Stimulated activated CD4-positive, alpha-beta T cell treated with anti-CD3 and anti-CD28 coated beads, Interleukin-12 subunit alpha, Interleukin-12 subunit beta, amount 100 ng/mL, for 24 hours (primary cell): ENCODE measurements at places on chromosomes 12 and 14.

DNA sequence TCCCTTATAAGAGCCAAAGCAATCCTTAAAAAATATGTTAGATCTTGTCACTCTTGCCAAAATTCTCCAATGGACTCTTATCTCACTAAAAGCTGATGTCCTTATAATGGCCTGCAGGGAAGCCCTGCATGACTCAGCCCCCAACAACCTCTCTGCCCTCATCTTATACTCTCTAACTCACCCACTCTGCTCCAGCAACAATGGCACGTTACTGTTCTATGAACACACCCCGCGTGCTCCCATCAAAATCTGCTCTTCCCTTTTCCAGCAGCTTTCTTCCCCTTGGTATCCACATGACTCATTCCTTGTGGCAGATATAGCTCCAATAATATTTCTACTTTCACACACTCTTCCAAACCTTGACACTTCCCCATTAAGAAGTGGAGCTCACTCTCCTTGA lies 108.1 kb downstream of the DENND5B start:
- DNase-seq = no peak

GRCh38 chr14:65237941-65238340 lies 135.6 kb upstream of the MAX start:
- no peak for DNase-seq

GRCh38 chr12:67459173-67459572 lies 189.4 kb upstream of the DYRK2 start:
- DNase-seq = no peak

DNA sequence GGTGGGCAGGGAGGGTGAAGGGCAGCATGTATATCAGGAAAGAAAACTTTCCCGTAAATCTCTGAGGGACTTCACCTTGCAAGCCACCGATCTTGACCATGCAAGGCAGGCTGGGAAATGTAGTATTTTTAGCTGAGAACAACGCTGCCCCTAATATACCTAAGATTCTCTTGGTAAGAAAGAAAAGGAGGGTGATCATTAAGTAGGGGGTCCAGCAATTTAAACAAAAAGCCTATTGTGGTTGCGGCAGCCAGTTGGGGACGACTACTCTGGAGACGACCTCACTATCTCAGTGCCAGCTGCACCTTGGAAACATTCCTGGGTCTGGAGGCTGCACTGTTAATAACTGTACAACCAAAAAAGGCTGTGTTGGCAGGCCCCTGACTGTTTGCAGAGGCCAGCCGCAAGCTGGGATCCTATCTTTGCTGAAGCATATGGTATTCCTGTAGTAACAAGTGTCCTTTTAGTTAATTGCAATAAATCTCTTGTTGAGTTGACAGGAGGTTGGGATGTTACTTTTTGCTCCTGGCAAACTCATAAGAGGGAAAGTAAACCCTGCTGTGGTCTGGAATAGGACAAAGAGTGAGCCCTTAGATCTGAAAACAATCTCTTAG lies 6.4 kb downstream of the APOLD1 start:
- DNase-seq = no peak

DNA sequence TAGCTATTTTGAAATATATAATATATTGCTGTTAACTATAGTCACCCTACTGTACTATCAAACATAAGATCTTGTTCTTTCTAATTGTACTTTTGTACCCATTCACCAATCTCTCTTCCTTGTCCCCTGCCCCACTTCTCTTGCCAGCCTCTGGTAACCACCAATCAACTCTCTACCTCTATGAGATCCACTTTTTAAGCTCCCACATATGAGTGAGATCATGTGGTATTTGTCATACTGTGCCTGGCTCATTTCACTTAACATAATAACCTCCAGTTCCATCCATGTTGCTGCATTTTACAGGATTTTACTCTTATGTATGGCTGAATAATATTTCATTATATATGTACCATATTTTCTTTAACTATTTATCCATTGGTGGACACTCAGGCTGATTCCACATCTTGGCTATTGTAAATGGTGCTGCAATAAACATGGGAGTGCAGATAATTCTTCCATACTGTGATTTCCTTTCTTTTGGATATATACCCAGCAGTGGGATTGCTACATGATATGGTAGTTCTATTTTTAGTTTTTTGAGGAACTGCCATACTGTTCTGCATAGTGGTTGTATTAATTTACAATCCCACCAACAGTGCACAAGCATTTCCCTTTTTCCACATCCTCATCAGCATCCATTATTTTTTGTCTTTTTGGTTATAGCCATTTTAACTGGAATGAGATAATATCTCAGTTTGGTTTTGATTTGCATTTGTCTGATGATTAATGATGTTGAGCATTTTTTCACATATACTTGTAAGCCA lies 33.5 kb upstream of the SPIC start:
- no peak for DNase-seq

- DNase-seq = no peak
Observed at GRCh38 chr14:68541178-68541896, 251.5 kb downstream of the ZFP36L1 start.

DNA sequence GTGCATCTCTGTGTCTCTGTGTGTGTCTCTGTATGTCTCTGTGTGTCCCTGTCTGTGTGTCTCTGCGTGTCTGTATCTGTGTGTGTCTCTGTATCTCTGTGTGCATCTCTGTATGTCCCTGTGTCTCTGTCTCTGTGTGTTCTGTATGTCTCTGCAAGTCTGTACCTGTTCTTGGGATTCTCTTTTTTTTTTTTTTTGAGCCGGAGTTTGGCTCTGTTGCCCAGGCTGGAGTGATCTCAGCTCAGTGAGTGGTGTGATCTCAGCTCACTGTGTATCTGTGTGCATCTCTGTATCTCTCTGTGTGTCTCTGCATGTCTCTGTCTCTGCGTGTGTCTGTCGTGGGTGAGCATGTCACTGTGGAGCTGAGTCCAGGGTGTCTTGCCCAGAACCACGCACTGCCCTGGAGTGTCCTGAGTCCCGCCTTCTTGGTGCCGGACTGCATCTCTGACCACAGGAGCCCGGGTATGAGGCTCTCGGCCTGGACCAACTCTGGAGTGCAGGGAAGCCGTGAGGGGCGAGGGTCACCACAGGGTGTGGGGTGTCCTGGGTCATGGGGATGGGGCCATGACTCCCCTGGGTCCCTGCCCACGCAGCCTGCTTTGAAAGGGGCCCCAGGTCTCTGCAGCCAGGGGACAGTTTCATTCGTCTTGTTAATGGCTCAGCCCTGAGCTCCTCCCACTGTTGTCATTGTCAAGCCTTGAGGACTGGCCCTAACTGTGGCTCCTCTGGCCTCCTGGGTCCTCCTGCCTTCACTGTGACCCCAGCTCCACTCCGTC lies 11.8 kb downstream of the MYL2 start:
- DNase-seq = no peak

GRCh38 chr14:21219120-21219519 lies 50.1 kb downstream of the HNRNPC start:
- DNase-seq = no peak

DNA sequence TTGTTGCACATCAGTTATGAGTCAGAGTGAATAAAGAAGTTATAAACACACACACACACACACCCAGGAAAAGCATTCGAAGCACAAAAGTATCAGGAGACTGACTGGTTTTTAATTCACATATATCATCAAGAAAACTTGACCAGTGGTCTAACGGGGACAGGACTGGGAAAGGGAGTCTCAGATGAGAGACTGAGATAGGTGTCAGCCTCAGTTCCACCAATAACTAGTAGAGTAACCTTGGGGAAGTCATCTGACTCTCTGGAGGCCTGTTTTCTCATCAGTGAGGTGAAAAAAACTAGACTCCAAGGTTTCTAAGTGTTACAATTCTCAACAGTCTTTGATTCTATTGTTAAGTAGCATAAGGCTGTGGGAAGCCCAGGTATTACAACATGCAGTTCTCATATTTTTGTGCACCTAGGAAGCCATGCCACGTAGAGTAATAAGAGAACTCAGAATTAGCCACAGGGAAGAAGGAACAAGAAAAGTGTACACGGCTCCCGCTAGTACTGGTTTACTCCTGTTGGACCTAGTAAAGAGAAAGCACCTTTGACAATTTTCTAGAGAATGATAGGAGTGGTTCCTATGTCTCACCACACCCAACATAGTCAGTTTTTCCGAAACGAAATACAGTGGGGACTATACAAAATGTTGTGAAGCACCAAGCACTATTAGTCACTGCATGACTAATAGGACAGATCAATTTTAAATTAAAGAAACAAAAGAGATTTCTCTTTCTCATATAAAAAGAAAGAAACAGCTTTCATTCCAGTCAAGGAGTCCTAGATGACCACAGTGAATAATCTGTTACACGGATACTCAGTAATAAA lies 5.0 kb downstream of the PPTC7 start:
- no peak for DNase-seq

- no peak for DNase-seq
Observed at GRCh38 chr14:60188696-60189095, 23.5 kb upstream of the DHRS7 start.

GRCh38 chr14:55354500-55354899 lies 57.1 kb downstream of the ATG14 start:
- peak; percentile 34 for DNase-seq

GRCh38 chr12:67702136-67702535 lies 53.6 kb downstream of the DYRK2 start:
- no peak for DNase-seq

GRCh38 chr12:117498256-117498655 lies 136.8 kb upstream of the NOS1 start:
- DNase-seq = no peak

DNA sequence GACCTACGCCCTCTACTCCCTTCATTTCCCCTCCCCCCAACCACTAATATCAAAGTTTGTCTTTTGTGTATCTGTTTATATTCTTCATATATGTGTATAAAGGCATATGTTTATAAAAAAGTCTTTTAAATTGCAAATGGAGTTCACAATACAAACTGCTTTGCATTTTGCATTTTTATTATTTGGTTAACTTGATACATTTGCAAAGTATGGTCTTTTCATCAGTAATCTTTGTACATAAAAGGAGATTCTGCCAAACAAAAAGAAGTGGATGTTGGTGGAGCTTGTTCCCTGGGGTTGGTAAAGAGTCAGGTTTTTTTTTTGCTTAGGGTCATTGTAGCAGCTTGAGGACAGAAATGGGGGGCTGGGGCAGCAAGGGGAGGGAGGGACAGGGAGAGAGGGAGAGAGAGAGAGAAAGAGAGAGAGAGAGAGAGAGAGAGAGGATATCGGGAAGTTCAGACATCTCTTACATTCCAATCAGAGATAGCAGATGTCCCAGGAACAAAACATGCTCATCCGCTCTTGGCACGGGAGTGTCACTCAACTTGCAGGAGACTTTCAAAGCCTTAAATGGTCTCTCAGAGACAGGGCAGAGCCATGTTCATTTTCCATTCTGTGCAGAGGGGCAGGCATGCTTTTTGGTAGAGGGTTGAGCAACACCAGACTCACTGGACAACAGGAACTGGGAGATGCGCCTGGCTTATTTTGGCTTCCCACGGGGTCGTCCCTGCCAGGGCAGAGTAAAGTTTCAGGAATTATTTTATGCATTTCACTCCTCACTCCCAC lies 44.8 kb upstream of the TBX5 start:
- DNase-seq = no peak

- DNase-seq = no peak
Observed at GRCh38 chr12:105854071-105854470, 284.7 kb downstream of the NUAK1 start.

GRCh38 chr12:131153956-131154355 lies 200.2 kb downstream of the ADGRD1 start:
- no peak for DNase-seq

DNA sequence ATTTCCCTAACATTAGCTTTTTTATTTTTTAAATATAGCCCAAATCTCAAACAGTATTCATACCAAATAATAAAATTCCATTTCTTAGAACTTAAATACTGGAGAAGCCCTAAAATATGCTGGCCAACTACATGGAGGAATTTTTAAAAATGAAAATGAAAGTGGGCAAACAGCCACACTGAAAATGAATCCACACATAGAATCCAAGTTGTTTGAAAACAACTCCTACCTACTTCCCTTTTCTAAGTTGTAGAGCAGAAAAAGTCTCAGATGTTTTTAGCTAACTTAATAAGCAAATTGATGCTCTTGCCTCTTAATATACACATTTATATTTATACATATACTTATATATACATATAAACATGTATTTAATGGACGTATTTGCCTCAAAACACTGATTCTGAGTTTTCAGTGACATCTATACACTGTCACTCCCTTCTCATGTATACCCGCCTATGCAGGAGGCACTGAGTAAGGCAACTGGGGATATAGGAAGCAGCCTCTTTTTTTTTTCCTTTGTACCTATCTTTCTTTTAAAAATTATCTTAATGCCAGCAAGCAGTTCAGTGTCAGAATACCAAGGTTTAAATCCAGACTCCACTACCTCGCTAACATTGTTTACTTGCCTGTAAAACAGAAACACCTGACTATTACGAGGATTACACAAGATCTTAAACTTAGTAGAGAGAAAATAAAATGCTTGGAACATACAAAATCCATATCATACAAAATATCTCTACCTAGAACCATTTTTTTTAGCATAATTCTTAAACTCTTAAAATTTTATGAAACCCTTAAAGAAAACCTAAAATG lies 13.3 kb downstream of the DICER1 start:
- no peak for DNase-seq

DNA sequence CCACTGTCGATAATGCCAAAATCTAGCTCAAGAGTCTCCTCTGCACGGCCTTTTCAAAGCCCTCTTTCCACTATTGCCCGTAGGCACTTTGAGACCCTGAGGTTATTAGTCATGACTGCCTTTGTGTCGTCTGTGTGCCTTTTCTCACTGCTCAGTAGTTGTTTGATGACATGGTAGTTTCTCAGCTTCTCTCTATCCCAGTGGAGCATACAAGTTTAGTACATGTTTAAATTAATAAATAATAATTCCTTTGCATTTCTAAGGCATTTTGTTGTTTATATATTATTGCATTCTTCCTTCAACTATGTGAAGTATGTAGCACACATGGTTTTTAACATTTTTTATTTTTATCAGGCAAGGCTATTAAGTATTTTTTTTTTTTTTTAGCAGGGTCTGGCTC lies 458.1 kb downstream of the PCNX1 start:
- DNase-seq = no peak

DNA sequence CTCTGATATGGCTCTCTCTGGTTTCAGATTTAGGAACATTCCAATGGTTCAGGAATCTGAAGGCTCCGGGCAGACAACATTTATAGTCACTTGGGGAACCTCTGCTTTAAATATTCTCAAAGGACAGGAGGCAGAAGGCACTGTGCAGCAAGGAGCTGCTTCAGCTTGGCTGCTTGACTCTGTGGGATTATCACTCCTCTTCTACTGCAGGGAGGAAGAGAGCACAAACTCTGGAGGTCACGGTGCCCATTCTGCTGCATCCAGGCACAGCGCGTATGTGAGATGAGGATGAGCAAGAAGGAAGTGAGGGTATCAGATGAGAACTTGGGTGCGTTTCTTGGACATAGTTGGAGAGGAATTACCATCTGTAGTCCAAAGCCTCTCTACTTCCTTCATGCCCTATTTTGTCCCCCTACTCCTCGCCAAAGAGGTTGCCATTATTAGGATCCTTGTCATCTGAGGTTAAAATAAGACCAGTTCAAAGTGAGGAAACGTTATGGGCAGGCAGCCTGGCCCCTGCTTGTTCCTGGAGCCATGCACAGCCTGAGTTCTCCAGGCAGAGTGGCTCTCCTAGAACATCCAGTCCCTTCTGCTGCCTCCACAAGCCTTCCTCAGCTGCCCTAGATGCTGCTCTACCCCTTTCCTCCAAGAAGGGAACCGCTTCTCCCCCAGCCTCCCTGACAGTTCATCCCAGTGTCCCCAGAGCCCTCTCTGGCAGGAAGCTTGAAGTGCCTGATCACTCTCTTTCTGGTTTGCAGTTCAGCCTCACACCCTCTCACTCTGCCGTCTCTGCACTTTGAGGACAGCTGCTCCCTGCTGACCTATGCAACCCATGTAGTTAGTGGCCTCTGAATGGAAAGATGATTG lies 12.5 kb downstream of the FGF6 start:
- DNase-seq = no peak
